ENCODE measurements at places on chromosomes 12 and 14.

DNA sequence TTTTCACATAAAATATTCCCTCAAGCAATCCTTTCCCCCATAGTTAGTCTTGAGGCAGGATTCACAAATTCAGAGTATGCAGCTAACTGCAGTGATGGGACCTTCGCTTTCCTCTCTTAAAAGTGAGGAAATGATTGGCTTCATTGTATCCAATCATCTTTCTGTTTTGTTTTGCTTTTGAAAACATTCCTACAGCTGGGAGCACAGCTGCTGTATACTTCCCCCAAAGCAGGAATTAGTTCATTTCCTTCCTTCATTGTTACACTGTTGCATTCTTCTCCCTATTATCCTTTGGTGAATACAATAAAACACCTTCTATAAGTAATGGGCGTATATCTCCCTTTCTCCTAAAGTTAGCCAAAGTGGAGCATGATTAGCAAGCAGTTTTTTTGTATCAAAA is 9.4 kb upstream of the GAS2L3 start:
- peak; percentile 57 for DNase-seq

DNA sequence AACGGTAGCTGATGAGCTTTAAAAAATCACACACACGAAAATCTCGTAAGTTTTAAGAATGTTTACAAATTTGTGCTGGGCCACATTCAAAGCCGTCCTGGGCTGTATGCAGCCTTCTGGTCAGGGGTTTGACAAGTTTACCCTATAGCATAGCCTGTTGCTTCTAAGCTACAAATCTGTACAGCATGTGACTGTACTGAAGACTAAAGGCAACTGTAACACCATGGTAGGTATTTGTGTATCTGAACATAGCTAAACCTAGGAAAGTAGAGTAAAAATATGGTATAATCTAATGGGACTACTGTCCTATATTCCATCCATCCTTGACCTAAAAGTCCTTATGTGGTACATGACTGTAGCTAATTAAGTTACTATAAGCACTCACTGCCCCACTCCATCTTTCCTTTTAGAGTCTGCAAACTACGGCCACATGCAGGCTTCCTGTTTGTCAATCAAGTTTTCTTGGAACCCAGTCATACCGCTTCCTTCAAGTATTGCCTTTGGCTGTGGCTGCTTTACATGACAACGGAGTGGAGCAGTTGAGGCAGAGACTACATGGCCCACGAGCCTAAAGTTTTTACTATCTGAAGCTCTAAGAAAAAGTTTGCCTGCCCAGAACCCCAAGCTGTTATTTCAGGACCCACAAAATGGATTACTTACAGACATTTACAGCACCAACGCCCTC is 18.5 kb downstream of the KRT7 start:
- no peak for DNase-seq

DNA sequence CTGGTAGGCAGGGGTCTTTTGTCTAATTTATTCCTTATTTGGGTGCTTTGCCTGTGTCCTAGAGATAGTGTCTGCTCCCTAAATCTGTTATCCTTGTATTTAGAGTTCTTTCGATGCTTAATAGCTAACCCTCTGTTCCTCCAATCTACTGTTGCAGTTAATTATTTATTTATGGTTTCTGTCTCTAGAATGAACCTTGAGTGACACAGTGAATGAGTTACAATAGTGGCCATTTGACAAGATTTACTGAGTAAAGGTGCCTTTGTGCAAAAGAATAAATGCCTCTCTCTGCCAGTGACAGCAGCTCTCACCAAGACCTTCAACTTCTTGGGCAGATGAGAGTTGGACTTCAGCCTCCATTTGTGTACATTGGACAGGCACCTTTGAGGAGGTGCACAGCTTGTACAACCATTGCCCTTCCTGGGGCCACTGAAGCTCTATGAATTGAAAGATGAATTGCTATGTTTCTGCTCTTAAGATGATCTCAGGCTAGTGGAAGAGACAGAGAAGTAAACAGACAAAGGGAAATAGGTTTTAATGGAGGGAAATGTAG is 165.9 kb downstream of the DERA start:
- DNase-seq, result no peak

GRCh38 chr12:4118601-4119156 is 154.9 kb upstream of the CCND2 start:
- no peak for DNase-seq

GRCh38 chr14:52014601-52015267 is 25.4 kb downstream of the RTRAF start:
- no peak for DNase-seq

GRCh38 chr12:32560520-32560919 is 118.6 kb upstream of the DNM1L start:
- DNase-seq, result no peak

GRCh38 chr12:126966498-126966897 is 1300.5 kb upstream of the TMEM132C start:
- no peak for DNase-seq

GRCh38 chr12:23756416-23756815 is 193.1 kb downstream of the SOX5 start:
- no peak for DNase-seq

DNA sequence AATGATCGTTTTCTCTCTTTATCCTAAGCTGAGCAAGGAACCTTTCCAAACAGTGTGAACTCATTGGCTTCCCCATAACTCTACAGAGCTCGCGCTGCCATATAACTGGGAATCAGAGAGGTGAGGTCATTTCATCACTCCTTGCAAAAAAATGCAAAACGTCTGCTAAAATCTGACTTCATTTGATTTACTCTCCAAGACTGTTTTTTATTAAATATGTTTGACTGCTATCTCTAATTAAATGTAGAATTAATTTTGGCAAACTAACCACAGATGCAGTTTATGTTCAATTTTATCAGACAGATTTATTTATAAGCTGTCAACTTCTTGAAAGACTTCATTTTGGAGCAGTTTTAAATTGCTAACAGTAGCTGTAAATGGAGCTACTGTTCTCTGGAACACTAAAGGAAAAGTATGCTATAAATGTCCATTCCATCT is 131.6 kb upstream of the SOX5 start:
- no peak for DNase-seq

GRCh38 chr14:92680781-92681650 is 67.4 kb downstream of the LGMN start:
- DNase-seq, result peak; percentile 82

- no peak for DNase-seq
Observed at GRCh38 chr12:19665121-19665900, 226.0 kb downstream of the AEBP2 start.

DNA sequence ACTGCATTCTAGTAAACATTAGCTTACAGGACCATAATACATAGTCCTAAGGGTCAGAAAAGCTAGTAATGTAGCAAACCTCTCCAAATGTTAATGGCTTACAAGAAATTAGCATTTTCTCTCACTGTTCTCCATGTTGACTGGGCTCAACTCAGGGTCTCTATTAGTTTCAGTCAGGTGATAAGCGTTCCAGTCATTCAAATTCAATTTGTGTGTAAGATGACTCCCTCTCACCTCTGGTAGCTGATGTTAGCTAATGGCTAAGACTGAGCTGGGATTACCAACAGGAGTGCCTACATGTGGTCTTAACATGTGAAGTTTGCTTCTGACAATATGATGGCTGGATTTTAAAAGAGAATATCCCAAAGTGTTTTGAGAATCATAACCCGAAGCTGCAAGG is 630.5 kb upstream of the USP15 start:
- no peak for DNase-seq

DNA sequence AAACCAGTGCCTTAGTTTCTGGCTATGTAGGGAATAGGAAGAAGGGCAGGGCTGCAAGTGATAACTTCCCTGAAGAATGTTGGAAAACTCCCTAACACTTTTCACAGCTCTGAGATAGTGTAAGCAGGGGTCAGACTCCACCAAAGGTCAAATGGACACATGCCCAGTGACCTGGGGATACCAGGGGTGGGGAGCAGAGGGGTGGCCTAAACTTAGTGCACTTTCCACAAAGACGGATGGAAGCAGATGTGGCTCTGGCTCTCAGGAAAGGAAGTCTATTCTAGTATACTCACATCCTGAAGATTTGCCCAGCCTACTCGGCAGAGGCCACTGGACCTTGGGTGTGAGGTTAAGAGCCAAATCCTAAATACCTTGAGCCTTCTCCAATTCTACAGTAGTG is 285.8 kb downstream of the NUAK1 start:
- peak; percentile 21 for DNase-seq

DNA sequence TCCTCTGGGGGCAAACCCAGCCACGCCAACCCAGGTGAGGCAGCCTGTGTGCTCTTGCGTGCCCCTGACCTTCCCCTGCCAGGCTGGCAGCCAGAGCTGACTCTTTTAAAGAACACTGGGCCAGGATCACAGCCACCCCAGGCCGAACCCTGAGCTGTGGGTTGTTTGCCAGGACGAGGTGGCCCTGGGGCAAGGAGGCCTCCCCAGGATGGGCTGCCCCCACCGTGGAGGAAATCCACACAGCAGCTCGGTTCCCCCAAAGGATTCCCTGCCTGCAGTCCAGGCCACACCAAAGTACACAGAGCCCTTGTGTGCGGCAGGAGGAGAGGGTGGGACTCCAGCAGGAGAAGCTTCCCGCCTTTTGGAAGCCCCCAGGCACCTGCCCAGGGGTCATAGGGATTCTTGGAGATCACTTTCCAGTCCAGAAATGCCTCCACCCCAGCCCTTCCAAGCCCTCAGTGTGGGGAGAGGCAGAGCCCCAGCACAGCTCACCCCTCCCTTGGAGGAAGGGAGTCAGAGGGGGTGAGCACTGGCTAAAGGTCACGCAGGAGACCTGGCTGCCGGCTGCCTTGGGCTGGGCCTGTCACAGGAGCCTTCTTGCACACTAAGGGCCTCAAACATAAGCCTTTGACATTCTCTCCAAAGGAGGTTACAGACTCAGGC is 115.6 kb downstream of the CALM1 start:
- DNase-seq, result no peak

DNA sequence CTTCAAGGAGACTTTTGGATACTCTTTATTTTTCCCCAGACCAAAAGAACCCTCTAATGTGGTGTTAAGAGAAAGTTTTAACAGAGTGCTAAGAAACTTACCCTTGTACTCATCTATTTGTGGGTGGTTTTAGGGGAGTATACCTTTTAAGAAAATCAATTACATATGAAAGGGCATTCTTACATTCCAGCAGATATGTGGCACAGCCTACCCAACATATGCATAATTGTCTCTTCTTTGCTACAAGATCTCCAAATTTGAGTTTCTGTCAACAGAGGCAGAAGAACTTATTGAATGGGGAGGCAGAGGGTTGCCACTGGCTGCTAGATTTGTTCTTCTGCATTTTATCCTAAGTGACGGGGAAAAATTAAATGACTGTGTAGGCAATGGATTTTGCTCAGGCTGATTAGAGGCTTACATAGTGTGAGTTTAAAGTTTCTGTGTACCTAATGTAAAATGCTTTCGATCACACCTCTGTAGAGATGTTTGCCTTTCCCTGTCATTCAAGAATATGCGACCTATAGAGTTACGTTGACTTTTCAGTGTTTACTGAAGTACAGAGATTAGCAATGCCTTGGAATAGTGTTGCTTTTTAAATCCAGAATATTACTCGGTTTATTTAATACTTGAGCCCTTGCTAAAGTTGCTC is 54.6 kb downstream of the PROX2 start:
- no peak for DNase-seq

- DNase-seq, result no peak
Observed at GRCh38 chr12:48999371-49000131, at the start of gene DDN. TSS of gene DDN (minus strand) at chr12:48999375. CDS start at chr12:48999287, 88 bp downstream.

DNA sequence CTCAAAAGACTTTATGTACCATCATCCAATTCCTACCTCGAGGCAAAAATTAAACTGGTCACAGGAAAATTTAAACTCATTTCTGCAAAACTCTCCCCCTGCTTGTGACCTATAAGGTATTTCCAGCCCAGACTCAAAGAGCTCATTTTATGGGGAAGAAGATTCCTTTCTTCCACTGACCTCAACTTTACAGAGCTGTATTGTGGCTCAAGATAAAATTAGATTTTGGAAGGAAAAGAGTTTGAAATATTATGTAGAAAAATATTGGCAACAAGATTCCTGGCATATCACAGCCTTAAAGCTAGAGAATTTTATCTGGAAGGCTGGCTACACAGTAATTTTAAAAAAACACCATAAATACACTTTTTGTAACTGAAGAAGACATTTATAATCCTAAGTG is 91.7 kb downstream of the STXBP6 start:
- DNase-seq, result no peak

DNA sequence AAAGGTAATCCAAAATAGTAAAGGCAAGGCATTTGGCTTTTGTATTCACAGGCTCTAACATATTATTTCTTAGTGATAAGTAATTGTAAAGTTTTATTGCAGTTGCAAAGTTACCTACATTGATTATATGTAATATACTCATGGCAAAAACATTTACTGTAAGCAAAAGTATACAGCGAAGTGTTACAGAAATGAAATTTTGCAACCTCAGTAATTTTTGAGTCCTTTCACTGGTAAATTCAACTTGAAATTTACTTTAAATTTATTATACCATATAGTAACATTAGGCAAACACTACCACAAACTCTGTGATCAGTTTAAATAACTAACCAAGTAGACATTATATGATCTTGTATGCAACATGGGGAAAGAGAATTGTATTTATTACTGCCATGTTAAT is 89.0 kb downstream of the CDK17 start:
- no peak for DNase-seq

GRCh38 chr12:32440120-32440865 is 40.9 kb downstream of the FGD4 start:
- DNase-seq, result no peak

DNA sequence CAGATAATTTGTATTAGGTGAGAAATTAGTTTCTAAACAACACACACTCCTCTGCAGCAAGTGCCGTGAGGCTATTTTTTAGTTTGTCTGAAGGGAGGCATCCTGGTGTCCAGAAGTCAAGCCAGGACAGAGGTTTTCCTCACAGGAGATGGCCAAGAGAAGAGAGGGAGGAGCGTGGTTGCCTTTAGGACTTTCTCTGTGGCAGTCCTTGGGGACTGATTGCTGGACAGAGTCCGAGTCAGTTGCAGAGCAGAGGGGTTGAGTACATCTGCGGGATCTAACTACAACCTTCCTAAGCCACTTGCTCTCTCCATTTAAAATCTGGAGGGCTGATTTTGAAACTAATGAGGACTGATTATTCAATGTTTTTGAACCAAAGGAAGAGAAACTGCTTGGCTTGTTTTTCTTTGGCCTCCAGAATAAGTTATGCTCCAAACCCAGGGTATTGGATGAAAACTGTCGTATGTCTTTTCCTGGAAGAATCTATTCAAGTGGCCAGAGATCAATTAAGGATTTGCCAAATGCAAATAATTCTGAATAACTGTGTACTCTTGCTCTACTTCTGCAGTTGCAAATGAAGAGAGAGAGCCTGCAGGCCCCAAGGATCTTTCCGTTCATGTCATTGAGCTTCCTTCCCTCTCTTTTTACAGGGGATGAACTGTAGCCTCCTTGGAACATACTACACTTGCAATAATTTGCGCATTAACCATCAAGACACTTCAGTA is 1.2 kb downstream of the SLCO1C1 start:
- DNase-seq, result no peak

- no peak for DNase-seq
Observed at GRCh38 chr12:5034603-5035002, 9.1 kb upstream of the KCNA5 start.

GRCh38 chr12:13537623-13538022 is 341.1 kb downstream of the EMP1 start:
- no peak for DNase-seq

GRCh38 chr14:57831981-57832380 is 33.9 kb downstream of the SLC35F4 start:
- no peak for DNase-seq

GRCh38 chr14:68665792-68666204 is 127.1 kb downstream of the ZFP36L1 start:
- no peak for DNase-seq

GRCh38 chr14:82704218-82704617 is 1170.6 kb upstream of the SEL1L start:
- DNase-seq, result no peak

All from fibroblast of pulmonary artery (primary cell).